ENCODE measurements at places on chromosomes 5 and 9. TPM values are rescaled to one million over a fixed set of nuclear protein-coding genes. Genes with fewer than 3 reads are reported as not detected.

GRCh38 chr5:149380466-149381121 lies 1.5 kb upstream of the IL17B start:
- no peak for DNase-seq

Gene ATP10B
- total RNA-seq: not detected

DNA sequence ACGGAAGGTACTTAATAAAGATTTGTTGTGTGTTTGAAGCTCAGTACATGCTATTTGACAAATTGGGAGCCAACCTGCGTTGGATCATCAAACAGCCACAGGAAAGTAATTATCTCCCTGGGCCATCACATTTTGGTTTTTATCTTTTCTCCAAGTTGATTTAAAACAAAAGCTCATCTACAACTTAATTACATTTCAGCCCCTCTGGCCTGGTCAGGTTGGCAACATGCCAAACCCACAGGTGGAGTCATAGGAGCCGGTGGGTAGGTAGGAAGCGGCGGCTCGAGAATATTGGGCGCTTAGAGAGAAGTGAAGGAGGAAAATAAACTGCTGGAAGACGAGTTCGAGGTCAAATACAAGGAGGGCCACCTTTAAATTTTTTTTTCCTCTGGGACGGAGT lies 64.9 kb upstream of the FANCC start:
- DNase-seq: no peak

Gene PGM5
- total RNA-seq: 14.7 TPM

DNA sequence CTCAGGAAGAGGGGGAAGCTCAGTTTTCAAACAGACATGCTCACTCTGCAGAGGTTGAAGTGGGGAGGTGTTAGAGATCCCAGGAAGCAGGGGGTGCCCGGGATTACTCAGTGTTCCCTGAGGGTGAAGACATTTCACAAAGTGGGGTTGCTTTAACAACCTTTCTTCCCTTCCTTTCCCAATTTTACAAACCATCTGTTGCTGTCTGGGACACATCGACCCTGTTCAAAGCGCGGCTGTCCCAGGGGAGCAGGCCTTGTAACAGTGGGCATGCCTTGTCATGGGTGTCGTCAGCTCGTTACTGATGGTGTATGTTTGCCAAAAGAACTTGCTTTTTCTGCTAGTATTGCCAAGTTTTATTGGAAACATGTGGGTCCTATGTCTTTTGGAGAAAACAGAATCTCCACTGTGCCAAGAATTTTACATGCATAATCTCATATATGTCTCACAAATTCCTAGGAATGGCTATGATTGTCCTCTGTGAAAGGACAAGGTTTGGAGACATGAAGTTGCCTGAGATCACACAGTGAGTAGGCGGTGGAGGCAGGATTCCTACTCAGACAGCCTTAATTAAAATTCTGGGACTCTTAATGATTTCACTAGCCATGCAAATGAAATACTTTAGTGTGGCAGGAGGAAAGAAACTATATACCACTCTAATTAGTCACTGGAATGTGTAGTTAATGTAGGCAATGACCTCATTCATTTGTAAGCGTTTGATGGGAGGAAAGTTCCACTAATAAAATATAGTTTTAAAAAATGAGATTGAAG lies 198.9 kb downstream of the NXNL2 start:
- DNase-seq: peak; percentile 60

GRCh38 chr9:98660541-98660940 lies 48.2 kb downstream of the GABBR2 start:
- DNase-seq: no peak

DNA sequence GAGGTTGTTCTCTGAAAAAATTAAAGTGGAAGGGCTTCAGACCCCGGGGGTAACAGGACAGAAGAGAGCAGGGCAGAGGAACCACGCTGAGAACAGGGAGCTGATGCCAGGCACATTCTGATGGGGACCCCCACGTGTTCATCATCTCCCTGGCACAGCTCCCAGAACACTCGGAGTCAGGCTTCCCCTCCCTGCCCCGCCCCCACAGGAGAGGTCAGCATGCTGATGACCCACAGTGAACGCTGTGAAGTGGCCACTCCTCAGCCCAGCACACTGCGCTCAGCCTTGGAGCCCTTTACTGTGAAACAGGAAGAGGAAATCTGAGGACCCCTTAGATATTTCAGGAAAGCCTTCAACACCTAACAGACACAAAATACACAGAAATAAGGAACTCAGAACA lies 16.4 kb downstream of the RETREG1 start:
- no peak for DNase-seq

GRCh38 chr9:113892861-113893491 lies 16.9 kb downstream of the ZNF618 start:
- peak; percentile 38 for DNase-seq

DNA sequence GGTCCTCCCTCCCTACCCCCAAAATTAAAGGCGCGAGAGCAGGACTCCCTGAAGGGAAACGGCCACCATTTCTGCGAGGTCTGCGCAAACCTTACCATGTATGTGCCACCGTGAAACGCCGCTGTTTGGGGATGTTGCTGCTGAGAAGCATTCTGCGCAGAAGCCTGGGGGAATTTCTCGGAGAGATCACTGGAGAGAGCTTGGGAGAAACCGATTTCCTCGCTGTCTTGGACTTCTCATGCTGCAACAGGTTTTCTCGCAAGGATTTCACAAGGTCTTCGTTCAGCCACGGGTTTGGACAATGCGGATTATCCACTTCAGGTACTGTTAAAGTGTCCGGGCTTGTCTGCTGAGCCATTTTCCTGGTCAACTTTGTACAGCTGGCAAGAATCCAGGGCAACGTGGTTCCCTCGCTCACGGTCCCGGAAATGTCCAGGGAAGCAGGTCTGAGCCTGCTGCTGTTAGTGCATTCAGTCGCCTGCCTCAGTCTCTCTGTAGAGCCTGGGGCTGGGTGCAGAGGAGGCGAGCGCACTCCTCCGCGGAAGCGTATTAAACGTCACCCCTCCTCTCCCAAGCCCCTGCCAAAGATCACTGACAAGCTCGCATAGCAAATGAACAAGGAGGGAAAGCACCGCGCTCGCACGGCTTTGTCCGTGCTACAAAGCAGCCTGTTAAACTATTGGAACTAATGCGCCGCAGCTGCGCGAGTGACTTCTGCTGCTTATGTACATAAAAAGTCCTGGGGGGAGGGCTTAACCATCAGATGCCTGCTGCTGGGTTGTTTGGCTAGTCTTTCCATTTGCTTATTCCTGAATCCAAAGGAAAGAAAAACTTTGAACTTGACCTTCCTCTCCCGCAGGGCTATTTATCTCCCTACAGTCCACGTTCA lies 125.1 kb downstream of the PDE4D start:
- DNase-seq: peak; percentile 33

DNA sequence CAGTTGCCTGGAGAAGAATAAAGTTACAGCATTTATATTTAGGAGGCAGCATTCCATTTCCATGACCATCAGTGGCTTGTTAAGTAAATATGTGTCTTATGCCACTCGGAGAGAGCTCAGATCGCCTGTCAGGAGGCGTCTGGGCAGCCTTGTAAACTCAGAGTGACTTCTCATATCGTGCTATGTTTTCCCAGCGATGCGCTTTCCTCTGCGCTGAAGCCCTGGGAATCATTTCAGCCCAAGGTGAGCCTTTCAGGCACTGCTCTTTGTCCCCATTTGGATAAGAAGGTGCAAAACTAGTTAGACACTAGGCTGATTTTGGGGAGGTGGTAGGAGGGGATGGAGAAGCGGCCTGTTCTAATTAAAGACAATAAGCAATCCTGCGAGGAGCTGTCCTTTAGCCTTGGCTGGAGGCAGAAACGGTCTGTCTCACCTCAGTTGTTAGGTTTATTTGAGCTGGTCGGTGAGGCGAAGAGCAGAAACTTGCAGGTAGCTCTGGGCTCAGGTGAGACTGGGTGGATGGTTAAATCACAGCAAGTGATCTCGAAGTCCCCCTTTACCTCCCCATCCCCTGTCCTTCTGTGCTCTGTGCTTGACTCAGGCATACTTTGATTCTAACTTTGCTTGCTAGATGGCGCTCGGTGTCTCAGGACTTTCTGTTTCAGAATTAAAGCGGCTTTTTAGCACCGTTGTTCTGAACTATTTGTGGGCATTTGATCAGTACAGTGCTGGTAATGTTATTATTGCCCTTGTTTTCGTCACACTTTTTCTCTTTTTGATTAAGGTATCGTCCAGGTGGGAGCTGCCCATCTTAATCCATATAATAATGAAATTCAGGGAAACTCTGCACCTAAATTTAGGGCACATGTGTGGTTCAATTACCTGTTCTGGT lies 24.6 kb downstream of the NR2F1 start:
- DNase-seq: peak; percentile 89

DNA sequence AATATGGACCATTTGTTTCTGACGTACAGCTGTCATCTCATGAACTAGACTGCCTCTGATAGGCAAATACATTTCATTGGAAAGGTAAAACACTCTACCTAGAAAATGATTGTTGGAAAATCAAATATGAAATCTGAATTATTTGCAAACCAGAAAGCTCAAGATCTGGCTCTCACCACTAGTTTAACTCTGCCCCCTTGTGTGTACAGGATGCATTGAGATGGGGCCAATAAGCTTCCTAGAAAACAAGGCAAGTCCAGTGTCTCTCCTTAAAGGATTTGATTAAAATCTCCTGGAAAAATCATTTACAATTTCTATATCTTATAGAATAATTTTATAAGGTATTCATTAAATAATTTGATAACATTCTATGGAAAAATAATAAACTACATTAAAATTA lies 311.9 kb upstream of the ANKH start:
- peak; percentile 6 for DNase-seq

GRCh38 chr5:163773226-163773625 lies 267.8 kb downstream of the MAT2B start:
- no peak for DNase-seq

- peak; percentile 23 for DNase-seq
These were observed 12.8 kb upstream of the ZFP62 start for GRCh38 chr5:180873615-180874520.
